Endothelial cell (in vitro differentiated cells): ENCODE measurements at places on chromosomes 11 and 22. TPM values are rescaled to one million over a fixed set of nuclear protein-coding genes. Genes with fewer than 3 reads are reported as not detected.

Gene MS4A12
- not detected for total RNA-seq

Gene CCDC81
- 0.33 TPM for total RNA-seq

GRCh38 chr22:24482575-24482974 is 12.6 kb upstream of the UPB1 start:
- DNase-seq: no peak

GRCh38 chr11:126305699-126306098 is 1.8 kb downstream of the DCPS start:
- DNase-seq: no peak

- DNase-seq: peak; percentile 5
These were observed 79.9 kb upstream of the GRIK4 start for GRCh38 chr11:120431633-120432032.
